ENCODE measurements at places on chromosomes 4 and X.

DNA sequence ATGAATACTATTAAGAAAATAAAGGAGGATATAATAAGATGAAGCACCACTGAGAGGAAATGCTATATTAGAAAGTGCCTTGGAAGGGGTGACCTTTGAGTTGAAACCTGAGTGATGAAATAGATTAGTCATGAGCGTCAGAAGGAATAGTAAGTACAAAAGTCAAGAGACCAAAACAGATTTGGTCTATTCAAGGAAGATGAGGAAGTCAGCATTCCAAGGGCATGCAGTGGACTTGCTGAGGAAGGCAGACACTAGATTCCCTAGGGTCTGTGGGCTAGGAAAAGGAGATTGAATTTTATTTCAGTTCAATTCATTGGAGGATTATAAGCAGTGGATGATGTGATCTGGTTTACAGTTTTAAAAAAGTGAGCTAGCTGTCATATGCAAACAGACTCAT, 73.0 kb upstream of the WDFY3 start:
- DNase-seq, result no peak

DNA sequence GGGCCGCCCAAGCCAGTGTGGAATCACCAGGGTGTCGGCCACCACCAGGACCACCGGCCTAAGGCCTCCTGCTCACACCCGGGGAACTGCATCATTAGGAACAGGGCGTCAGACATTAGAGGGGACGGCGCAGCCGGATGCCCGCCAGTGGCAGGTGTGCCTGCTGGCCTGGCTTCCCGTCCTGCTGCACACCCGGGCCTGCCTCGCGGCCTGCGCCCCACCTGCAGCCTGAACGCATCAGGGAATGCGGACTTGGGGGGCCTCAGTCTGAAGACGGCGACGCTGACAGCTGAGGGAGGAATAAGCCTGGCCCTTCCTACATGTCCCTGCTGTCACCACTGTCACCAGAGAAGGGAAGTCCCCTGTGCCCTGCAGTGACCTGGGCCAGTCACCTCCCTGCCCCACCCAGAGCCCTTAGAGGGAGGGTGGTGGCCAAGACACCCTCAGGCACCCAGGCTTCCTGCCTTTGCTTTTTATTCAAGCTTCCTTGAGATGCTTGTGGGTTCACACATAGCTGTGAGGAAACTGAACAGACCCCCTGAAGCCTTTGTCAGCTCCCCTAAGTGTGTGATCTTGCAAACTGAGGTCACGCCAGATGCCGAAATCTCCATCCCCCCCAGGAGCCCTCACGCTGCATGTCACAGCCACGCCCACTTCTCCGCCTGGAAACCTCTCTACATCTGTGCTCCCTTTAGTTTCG, 3.2 kb downstream of the DGKQ start:
- DNase-seq, result no peak

- peak; percentile 23 for DNase-seq
Observed at GRCh38 chrX:99301990-99302389, 1108.1 kb downstream of the PCDH19 start.

DNA sequence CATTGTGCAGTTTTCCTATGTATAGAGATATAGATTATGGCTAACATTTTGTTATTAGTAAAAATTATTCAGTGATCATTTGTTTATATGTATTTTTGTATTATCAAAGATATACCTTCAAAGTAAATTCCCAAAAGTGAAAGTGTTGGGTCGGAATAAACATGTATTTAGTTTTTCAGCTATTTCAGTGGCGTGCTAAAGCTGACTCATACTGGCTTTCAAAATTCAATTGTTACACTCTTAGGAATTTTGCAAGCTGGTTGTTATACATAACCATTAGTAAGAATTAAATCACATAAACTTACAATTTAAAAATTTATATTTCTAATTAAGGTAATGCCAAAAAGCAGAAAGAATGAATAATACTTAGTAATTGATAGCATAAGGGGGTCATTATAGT, 288.4 kb upstream of the NRK start:
- no peak for DNase-seq

DNA sequence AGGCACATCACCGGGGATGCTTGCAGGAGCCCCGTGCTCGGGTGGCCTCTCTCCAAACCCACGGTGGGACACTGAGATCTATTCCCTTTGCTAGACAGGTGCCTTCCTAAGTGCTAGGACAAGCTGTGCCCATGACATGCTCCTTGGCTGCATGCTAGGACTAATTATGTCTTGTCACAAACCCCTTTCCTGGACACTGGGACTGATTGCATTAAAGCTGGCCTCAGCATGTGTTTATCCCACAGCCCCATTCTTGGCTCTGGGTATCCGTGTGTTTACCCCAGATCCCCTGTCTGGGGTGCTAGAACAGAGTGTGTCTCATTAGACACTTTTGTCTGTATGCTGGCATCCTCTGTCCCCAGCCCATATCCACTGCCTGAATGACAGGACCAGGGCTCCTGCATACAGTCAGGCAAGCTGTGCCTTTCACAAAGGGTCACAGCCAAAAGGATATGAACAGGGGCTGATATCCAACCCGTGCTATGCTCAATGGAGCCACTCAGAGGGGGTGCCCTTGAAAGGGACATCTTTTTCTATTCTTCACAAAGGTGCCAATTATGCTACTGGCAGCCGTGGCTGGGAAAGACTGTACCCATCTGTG, 9.2 kb upstream of the IQSEC2 start:
- no peak for DNase-seq

DNA sequence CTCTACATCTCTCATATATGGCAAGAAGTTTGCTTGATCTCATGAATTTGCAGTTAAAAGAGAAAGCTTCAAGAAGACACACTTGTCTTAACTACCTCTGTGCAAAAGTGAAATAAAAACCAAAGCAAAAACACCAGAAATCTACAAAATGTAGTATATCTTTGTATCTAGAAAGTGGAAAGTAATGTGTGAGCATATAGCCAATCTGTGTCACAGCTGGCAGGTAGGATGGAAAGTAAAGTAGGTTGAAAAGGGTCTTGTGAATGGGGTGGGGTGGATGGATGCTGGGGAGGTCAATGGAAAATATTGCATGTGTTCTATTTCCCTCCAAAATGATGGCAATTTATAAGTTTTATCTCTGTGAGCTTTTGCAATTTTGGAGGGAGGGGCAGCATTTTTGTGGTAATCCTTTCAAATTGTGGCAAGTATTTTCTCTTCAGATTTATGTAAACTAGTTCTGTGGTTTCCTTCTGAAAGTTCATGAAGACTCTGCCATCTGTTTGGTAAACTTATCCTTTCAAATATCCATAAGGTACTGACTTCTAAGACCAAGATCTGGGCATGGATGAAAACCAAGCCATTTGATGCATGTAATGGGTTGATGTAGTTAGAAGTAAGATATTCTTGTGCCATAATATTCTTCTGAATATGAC, 215.9 kb upstream of the GIMD1 start:
- no peak for DNase-seq
